ENCODE measurements at places on chromosomes 11 and 22. TPM values are rescaled to one million over a fixed set of nuclear protein-coding genes. Genes with fewer than 3 reads are reported as not detected.
A peak's percentile ranks its signal among the peaks of the same experiment; 100 is the strongest.

- DNase-seq: no peak
Measured at GRCh38 chr22:26321469-26321913, 107.6 kb upstream of the ASPHD2 start.

DNA sequence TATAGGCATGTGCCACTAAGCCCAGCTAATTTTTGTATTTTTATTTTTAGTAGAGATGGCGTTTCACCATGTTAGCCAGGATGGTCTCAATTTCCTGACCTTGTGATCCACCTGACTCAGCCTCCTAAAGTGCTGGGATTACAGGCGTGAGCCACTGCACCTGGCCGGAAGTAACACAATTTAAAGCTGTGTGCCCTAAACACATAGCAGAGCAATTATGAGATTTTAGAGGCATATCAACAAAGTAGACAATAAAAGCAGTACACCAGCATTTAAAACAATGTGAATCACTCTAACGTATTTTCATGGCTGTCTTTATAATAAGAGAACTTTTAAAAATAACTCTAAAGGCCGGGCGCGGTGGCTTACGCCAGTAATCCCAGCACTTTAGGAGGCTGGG, 42.4 kb downstream of the PRR14L start:
- DNase-seq: no peak

The CNGA4 gene
- not detected for total RNA-seq

The RIC3 gene
- total RNA-seq: 13.7 TPM

DNA sequence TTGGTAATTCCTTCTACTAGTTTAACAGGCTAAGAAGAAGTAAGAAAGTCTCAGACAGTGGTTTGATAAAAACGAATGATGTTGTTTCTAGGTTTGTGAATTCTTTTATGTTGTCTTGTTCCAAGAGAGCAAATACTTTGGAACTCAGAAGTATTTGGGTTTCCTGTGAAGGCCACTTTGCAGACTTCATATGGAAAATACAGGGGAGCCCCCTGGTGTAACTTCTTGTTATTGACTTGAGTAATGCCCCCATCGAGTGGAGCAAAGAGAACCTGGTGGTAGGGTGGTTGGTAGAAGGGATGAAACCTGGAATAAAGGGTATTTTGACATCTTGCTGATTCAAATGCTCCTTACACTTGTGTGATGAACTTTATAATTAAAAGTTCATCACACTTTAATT, 40.0 kb upstream of the PTH start:
- DNase-seq: no peak

GRCh38 chr22:22164541-22165272, 79.9 kb upstream of the VPREB1 start:
- DNase-seq: no peak

DNA sequence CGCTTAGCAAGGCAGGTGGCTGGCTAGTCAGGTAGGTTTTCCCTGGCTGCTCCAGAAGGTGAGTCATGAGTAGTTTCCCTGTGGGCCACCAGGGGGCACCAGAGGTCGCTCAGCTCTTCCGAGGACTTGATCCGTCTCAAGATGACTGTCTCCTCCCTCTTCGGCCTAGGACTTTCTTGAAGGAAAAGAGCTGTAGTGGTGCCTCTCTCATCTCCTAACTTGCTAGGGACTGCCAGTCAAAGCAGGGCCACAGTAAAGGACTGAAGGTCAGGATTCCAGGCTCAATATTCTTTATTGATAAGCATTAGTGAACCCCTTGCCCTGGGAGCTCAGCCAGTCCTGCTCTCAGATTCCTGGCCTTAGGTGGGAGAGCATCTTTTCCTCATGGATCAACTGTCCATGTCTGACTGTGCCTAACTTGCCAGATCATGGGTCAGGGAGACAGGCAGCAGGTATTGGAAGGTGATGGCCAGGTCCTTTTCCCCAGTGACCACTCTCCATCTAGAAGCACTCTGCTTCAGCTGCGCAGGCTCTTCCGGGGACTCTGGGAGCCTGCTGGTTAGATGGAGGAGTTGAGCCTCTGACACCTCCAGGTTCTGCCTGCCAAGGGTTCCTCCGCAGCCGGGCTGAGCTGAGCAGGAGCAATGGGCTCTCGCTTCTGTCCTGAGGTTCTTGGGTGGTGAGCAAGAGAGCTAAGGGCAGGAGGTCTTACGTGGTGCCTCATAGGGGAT, 1.9 kb downstream of the POLD4 start:
- peak; percentile 45 for DNase-seq

DNA sequence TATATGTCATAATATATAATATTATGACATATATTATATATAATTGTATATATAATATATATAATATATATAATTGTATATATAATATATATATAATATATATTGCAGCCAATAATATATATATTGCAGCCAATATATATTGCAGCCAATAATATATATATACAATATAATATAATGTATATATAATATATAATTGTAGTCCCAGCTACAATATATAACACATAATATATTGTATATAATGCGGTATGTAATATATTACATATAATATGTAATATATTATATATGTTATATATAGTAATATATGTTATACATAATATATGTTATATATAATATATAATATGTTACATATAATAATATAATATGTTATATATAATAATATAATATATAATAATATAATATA, 5.8 kb upstream of the CELF1 start:
- DNase-seq: no peak

The CBLIF gene
- total RNA-seq: not detected

DNA sequence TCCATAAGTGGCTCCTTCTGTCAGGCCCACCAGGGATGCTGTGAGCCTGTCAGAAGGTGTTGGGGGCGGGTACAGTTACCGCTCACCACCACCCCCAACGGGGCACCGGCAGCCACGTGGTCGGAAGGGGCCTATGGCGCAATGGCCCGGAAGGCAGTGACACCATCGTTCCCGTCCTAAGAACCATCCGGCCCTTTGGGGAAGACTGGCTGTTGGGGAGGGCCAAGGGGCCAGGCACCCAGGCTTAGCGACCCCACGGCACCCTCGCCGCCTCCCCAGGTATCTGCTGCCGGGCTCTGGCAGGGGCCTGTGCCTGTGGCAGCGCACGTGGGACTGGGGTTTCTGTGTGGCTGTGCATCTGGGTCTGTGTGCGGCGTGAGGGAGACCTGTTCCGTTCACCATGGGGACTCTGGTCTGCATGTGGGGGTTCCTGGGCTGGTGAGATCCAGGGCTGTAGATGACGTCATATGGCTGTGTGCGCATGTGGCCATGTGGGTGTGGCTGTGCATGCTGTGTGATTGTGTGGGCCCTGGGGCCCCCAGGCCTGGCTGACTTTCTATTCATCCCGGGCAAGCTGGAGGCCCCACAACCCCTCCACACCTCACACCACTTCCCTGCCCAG, 717 bp downstream of the OSM start:
- DNase-seq: no peak

DNA sequence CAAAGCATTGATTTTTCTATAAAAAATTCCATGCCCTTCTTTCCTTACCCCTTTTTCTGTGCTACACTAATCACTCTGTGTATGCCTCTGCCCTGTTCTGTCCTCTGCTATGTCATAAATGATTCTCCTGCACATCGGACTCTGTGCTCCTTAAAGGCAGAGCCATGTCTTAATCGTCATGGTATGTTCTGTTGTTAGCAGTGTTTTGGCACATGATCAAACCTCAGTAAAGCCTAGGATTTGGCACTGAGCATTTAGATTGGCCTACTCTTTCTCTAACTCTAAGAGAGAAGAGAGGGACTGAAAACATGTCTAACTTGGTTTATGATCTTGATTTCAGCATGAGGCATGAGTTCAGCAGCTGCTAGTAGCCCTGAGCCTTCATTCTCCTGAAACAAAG, 266.9 kb downstream of the AASDHPPT start:
- no peak for DNase-seq

The MAPK12 gene
- 1.3 TPM for total RNA-seq

The KIAA1671 gene
- total RNA-seq: 84.1 TPM

The OLFML1 gene
- total RNA-seq: 2.3 TPM

The SCUBE2 gene
- 7.8 TPM for total RNA-seq

All from lower leg skin (tissue), 4 donors.